ENCODE measurements at places on chromosomes 5 and 9. TPM values are rescaled to one million over a fixed set of nuclear protein-coding genes. Genes with fewer than 3 reads are reported as not detected.

The SLC45A2 gene
- total RNA-seq: not detected

The PCDHGB5 gene
- 0.33 TPM for total RNA-seq

The ANXA2R gene
- 72.7 TPM for total RNA-seq

The BTNL9 gene
- total RNA-seq: 0.25 TPM

The GZMA gene
- 7.3 TPM for total RNA-seq

The IFNK gene
- total RNA-seq: not detected

The LCN9 gene
- total RNA-seq: not detected

GRCh38 chr5:137933491-137933911 is 44.2 kb downstream of the PKD2L2 start:
- DNase-seq: no peak

DNA sequence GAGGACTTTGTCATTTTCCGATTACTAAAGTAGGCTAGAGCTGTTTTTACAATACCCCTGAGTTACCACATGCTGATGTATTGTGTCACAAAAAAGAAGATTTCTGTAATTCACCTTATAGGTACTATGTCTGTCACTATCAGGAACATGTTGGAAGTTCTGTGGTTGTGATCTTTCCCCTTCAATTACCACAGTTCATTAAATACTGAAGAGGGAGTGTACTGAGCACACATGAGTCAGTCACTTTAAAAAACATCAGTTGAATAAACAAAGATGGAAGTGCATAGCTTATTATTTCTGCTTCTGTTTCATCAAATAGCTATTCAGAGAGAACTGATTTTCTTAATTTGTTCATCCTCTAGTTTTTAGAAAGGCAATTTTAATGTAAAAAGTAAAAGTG is 31.7 kb downstream of the AP3S1 start:
- DNase-seq: no peak

DNA sequence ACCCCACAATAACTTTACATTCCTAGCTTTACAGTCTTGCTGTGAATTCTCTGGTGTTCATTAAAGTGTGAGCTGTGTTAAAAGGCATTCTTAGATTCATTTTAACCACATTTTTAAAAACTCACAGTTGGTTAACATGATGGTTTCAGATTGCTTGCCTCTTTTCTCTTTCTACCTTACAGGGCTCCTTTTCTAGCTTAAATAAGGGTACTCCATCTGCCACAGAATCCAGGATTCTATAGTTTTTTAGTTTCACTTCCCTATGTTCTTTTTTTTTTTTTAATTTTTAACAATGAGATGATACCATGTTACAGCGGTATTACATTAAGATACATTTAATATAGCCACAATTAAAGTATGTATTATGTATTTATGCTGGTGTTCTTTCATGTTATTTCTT is 3.9 kb upstream of the FBXO4 start:
- DNase-seq: no peak

DNA sequence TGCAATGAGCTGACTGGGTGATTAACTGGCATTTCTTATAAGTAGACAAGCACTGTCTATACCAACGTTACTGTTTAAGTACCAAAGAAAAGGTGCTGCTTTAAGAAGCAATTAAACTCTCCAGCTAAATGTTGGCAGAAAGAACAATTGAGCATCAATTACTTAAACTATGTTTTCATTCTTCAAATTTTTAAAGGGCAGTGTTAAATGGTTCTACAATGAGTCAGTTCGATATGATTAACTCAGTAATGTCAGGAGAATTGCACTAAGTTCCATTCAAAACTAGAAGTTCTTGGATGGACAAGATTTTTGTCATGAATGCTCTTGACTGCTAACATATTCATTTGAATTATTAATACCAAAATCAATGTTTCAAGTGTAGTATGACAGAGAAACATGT is 593.7 kb downstream of the DNAH5 start:
- no peak for DNase-seq

GRCh38 chr9:136605988-136606660 is 56.6 kb upstream of the EGFL7 start:
- no peak for DNase-seq

DNA sequence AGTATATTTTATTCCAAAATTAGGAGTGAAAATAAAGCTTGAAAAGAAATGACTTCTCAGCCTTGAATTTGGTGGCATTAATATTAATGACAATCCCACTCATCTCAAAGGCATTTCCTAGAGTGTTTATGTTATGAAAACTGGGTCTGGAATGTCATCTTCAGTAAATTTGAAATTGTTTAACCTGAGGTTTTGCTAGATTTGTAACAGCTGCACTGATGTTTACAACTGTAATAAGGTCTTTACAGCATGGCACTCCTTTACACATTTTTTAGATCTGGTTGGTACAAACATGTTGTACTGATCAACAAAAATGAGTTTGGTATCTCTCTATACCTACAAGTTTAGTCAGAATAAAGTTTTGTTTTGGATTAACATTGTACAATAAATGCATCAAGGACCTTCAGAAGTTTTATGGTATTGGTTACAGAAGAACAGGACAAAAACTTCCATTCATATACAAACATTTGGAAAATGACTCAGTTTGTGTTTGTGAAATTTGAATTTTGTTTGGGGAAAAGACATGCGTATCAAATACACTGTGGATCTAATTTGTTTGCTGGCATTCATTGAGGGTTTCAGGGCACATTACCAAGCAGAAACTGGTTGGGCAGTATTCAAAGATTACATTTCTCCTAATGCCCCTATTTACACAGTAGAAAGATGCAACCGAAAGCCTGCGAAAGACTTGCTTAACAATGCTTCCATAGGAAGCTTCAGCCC is 11.6 kb downstream of the FANCC start:
- no peak for DNase-seq

DNA sequence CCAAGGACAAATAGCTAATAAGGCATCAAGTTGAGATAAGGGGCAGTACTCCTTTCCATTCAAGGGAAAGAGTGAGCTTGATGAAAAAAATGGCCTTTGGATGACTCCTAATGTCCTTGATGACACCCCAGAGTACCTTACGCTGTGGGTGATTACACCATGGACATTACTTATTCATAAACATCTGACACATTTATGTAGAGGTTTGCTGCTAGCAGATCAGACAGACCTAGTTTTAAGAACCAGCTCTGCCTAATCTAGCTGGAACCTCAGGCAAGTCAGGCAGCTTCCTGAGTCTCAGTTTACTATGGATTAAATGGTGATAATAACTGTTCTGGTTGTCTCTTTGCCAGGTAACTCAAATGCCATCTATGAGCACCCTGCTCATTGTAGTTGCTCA is 2.8 kb downstream of the ALDOB start:
- no peak for DNase-seq

GRCh38 chr9:73565026-73565425 is 413.4 kb downstream of the ANXA1 start:
- no peak for DNase-seq

- DNase-seq: no peak
These were observed 3.0 kb upstream of the PHYKPL start for GRCh38 chr5:178235588-178235974.

DNA sequence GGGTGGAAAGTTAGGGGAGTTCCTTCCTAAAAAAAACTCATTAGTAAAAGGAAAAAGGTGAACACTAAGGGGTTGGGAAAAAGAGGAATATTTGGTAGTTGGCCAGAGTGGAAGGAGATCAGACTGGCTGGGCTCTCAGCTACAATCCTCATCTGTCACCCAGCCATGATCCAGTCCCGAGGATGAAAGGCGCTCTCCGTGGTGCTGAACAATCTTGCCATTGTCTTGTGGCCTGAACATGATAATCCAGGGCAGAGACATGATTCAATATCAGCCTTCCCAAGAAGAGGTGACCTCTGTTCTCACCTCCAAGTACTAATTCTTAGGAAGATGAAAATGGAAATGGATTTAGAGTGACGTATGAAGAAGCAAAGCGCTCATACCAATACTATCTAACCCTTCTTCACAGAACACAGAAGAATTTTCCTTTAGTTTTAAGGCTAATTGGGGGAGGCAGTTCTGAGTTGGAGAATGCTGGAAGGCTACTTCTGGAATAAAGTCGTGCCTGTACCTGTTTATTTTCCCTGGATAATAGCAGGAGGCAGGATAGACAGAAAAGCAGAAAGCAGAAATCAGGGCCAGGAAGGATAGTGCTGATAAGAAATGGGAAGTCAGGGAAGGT is 36.6 kb upstream of the MYORG start:
- DNase-seq: no peak

- DNase-seq: no peak
These were observed 46.9 kb downstream of the ACTBL2 start for GRCh38 chr5:57435701-57436134.

GRCh38 chr9:76452839-76453238 is 6.1 kb upstream of the GCNT1 start:
- DNase-seq: no peak

GRCh38 chr5:154242442-154242841 is 51.9 kb downstream of the GALNT10 start:
- DNase-seq: no peak
